Karpas-422 (cell line): ENCODE measurements at places on chromosomes 6 and 20.

DNA sequence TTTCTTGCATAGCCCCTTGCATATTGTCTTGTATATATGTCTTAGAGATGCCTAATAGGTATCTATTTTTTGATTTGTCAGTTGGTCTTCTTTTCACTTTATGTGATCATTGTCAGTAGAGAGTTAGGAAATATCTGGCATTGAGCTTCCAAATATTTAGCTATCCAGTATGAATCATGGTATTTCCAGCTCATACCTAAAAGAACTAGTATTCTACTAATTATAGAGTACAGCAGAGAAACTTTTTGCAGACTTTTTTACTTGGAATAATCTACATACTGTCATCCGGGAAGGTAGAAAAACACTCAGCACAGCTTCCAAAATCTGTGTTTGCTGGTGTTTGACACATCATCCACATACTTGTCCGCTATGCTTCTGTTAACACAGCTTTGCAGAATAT, 156.4 kb upstream of the HTR1E start:
- no peak for DNase-seq

- DNase-seq = no peak
These were observed 693 bp downstream of the FAM50B start for GRCh38 chr6:3849681-3850450.

DNA sequence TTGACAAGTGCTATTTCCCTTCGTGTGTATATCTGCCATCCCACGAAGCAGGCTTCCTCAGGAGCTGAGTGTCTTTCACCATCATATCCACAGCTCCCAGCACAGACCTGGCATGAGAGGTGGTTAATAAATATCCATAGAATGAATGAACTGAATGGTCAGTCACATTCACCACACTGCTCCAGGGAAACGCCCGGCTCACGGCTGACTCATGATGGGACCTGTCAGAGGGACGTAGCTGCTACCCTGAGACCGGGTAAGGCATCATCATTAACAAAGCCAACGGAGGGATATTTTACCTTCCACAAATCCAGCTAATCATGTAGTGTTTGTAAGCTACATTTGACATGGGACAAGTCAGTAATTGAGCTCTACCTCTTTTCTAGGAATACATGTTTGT, 12.5 kb downstream of the AGPAT4 start:
- DNase-seq = no peak

GRCh38 chr6:36414481-36414880, 27.0 kb upstream of the ETV7 start:
- no peak for DNase-seq

GRCh38 chr20:19009081-19009688, 195.6 kb downstream of the SCP2D1 start:
- DNase-seq = peak; percentile 67

- no peak for DNase-seq
These were observed 3.6 kb upstream of the NUP153 start for GRCh38 chr6:17710331-17710730.

GRCh38 chr6:79713701-79714322, 82.7 kb downstream of the SH3BGRL2 start:
- peak; percentile 61 for DNase-seq

DNA sequence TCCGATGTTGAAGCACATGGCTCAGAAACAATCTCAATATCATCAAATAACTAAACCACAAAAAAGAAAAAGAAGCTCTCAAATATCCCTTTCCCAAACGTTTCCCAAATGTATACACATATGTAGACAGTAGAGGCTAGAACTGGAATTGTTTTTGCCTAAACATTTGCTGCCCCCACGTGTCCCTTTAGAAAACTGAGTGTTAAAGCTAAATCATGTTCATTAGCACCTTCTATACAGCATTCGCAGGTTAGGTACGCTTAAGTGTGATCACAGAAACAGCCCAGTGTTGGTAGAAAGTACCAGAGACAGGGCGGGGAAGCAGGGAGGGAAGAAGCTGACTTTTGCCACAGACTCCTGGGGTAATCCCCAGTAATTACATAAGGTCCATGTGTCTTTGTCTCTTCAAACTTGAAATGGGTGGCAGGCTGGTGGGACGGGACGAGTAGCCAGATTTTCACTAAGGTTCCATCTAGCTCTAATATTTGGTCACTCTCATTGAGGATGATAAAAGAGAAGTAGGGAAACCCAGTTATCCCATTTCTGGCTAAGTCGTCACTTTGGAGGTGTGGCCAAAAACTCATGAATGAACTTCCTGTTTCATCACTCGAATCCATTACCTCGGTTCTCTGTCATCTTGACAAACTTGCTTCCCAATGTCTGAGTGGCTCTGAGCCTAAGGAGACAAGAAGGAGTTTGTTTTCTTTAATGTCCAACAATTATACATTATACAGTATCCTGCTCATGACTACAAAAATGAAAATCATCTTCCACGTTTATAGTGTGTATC, 15.0 kb upstream of the TFAP2A start:
- peak; percentile 80 for DNase-seq

- DNase-seq = no peak
These were observed 133.4 kb upstream of the KCNG1 start for GRCh38 chr20:51156041-51156982.
